ENCODE measurements at places on chromosomes 4 and X. TPM values are rescaled to one million over a fixed set of nuclear protein-coding genes. Genes with fewer than 3 reads are reported as not detected.

Gene BCLAF3
- total RNA-seq: 2.2 TPM

Gene HTR2C
- total RNA-seq: not detected

Gene MGAT4D
- not detected for total RNA-seq

Gene NLGN4X
- total RNA-seq: not detected

Gene HEPH
- total RNA-seq: not detected

Gene FRMD7
- total RNA-seq: not detected

Gene SPANXB1
- total RNA-seq: 2.5 TPM

Gene IL15
- 12.0 TPM for total RNA-seq

Gene CRLF2
- total RNA-seq: 1.0 TPM

Gene PRR32
- total RNA-seq: not detected

Gene TRIML2
- 45.0 TPM for total RNA-seq

Gene PPP2R2C
- 40.8 TPM for total RNA-seq

Gene LNX1
- total RNA-seq: not detected

Gene ARHGEF6
- total RNA-seq: 0.25 TPM

Gene F9
- not detected for total RNA-seq

Gene WDR17
- total RNA-seq: 2.2 TPM

Gene GYPB
- not detected for total RNA-seq

Gene GPC3
- not detected for total RNA-seq

Gene PABPC4L
- 0.09 TPM for total RNA-seq

Gene CYTL1
- not detected for total RNA-seq

Gene CXCL3
- total RNA-seq: 4.4 TPM

Gene HERC5
- 4.1 TPM for total RNA-seq

Gene QRFPR
- not detected for total RNA-seq

Gene DRD5
- total RNA-seq: not detected

Gene GAGE12F
- not detected for total RNA-seq

Gene NDNF
- not detected for total RNA-seq
